Skin of body (tissue), 3 donors: ENCODE measurements at places on chromosomes 12 and 14. TPM values are rescaled to one million over a fixed set of nuclear protein-coding genes. Genes with fewer than 3 reads are reported as not detected.

The LRRC9 gene
- 0.30 TPM for total RNA-seq

The IQSEC3 gene
- 2.5 TPM for total RNA-seq

The STRAP gene
- total RNA-seq: 56.9 TPM

The ZNF891 gene
- 2.8 TPM for total RNA-seq

The MUCL1 gene
- total RNA-seq: 90.0 TPM

The DLGAP5 gene
- total RNA-seq: 13.7 TPM

The PPP4R4 gene
- 2.4 TPM for total RNA-seq

The OR6C65 gene
- not detected for total RNA-seq

The STYK1 gene
- 0.39 TPM for total RNA-seq

The PSEN1 gene
- total RNA-seq: 43.5 TPM

The OR6C2 gene
- not detected for total RNA-seq

The PLCZ1 gene
- total RNA-seq: not detected

The TMEM63C gene
- total RNA-seq: 0.89 TPM
